ENCODE measurements at places on chromosomes 6 and 20. TPM values are rescaled to one million over a fixed set of nuclear protein-coding genes. Genes with fewer than 3 reads are reported as not detected.

The C20orf202 gene
- total RNA-seq: not detected

The KIF25 gene
- total RNA-seq: 0.44 TPM

The F13A1 gene
- total RNA-seq: 0.26 TPM

The XKR7 gene
- total RNA-seq: 6.2 TPM

The ENPP1 gene
- 6.8 TPM for total RNA-seq

The LPIN3 gene
- total RNA-seq: 21.0 TPM

The RAB44 gene
- not detected for total RNA-seq

The UBD gene
- total RNA-seq: 0.54 TPM

The SYCP2L gene
- total RNA-seq: 2.4 TPM

The TOMM6 gene
- 234 TPM for total RNA-seq

The TREM2 gene
- total RNA-seq: not detected

The ZFP57 gene
- not detected for total RNA-seq

The DEFB126 gene
- total RNA-seq: not detected

The EDEM2 gene
- 34.7 TPM for total RNA-seq

The KIAA1755 gene
- 0.08 TPM for total RNA-seq

The CCDC170 gene
- not detected for total RNA-seq

The CGA gene
- total RNA-seq: not detected

The MAPK13 gene
- 2.5 TPM for total RNA-seq
